ENCODE measurements at places on chromosomes 2 and 18. TPM values are rescaled to one million over a fixed set of nuclear protein-coding genes. Genes with fewer than 3 reads are reported as not detected.

Gene SNTG2
- not detected for total RNA-seq

Gene CXCR1
- not detected for total RNA-seq

Gene TMEM185B
- total RNA-seq, result 52.0 TPM

Gene C2orf74
- total RNA-seq, result 15.1 TPM

Gene HS6ST1
- total RNA-seq, result 14.0 TPM

Gene LINC00305
- total RNA-seq, result not detected

Gene SCN3A
- not detected for total RNA-seq

Gene REG1A
- total RNA-seq, result not detected

Gene DNAJC5G
- total RNA-seq, result not detected

Gene FOXD4L1
- 0.31 TPM for total RNA-seq

Gene SERPINB5
- total RNA-seq, result 0.13 TPM

Gene EPHA4
- 0.54 TPM for total RNA-seq

Gene RND3
- total RNA-seq, result 55.6 TPM

Measured in A549 treated with DMSO at 1 μM for 4 hours (cell line).